ENCODE measurements at places on chromosomes 5 and 9.
A peak's percentile ranks its signal among the peaks of the same experiment; 100 is the strongest.

DNA sequence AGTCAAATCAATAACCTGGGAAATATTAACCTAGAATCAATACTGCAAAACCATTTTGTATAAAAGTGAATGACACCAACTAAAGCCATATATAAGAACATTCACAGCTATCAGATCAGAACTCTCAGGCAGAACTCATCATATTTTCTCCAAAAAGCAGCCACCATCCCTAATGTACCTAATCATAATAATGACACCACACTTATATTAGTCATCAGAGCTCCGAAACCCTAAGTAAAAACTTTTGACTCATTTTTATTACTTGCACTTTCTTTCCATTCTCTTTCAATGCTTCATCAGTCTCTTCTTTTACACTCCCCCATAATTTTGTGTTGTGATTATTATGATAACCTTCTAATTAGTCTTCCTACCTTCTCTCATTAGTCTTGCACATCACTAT is 45.3 kb downstream of the INSL6 start:
- DNase-seq = no peak

- DNase-seq = no peak
Observed at GRCh38 chr9:110828264-110828663, 159.7 kb downstream of the MUSK start.

DNA sequence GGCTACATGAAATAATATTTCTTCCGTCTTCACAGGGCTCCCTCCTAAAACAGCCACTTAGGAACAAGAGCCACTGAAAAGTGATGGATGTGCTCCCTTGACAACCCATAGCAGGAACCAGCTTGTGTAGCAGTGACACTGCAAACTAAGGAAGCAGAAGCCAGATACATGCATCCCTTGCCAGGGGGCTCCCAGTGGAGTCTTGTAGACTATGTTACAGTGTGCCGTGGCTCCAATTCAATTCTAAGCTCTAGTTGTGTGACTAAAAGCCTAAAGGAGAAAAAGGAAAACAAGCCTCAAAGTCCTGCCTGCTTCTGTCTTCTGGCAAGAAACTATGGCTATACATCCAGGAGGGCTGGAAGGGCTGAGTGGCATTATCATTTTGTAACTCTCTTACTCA is 12.2 kb upstream of the TAF1L start:
- DNase-seq = no peak

- peak; percentile 33 for DNase-seq
Observed at GRCh38 chr9:4117835-4118610, 181.8 kb downstream of the GLIS3 start.

GRCh38 chr5:107263387-107264018 is 407.2 kb downstream of the EFNA5 start:
- DNase-seq = no peak

DNA sequence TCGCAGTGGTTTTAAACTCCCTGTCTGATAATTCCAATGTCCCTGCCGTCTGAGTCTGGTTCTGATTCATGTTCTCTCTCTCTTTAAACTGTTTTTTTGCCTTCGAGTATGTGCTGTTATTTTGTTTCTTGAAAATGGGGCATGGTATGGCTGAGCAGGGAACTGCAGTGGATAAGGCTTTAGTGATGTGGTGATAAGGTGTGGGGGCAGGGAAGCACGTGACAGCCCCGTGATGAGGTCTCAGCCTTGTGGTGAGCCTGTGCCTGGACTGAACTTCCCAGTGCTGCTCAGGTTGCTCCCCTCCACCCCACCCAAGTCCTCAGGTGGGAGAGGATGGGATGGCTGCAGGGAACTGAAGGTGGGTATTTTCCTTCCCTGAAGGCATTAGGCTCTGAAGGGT is 5.5 kb upstream of the ZNF354B start:
- DNase-seq = no peak

DNA sequence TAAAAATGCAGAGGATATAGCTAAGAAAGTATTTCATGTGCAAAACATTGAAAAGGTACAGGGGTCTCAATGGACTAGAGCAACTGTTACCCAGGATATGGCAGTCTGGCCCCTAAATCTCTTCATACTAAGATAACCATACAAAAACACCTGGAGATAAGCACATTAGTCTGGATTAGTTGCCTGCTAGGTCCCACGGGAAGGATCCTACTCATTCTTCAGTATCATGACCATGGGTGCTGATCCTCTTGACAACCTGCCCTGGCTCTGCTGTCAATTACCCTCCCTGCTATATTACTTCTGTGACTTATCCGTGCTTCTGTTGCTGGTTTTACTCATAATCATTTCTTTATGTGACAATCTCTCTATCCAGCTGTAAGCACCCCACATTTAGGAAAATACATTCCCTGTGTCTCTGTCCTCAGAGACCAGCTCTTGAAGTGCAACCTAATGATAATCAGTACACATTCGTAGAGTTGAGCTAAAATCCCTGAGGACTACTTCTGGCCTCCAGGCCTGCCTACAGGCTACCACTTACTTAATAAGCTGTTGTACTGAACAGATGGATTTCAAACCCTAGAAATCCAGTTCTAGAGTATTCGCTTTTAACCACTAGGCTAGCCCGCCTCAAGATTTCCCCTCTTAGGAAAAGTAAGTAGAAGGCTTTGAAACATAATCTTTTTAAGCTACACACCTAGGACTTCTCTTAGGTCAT is 190.5 kb upstream of the OR13F1 start:
- no peak for DNase-seq

GRCh38 chr5:89095341-89095740 is 212.4 kb upstream of the MEF2C start:
- DNase-seq = no peak

- no peak for DNase-seq
Observed at GRCh38 chr9:126612326-126612812, 1.4 kb upstream of the LMX1B start.

- no peak for DNase-seq
Observed at GRCh38 chr9:20579524-20580314, 42.6 kb downstream of the MLLT3 start.

GRCh38 chr5:95148453-95148852 is 136.4 kb downstream of the MCTP1 start:
- no peak for DNase-seq

DNA sequence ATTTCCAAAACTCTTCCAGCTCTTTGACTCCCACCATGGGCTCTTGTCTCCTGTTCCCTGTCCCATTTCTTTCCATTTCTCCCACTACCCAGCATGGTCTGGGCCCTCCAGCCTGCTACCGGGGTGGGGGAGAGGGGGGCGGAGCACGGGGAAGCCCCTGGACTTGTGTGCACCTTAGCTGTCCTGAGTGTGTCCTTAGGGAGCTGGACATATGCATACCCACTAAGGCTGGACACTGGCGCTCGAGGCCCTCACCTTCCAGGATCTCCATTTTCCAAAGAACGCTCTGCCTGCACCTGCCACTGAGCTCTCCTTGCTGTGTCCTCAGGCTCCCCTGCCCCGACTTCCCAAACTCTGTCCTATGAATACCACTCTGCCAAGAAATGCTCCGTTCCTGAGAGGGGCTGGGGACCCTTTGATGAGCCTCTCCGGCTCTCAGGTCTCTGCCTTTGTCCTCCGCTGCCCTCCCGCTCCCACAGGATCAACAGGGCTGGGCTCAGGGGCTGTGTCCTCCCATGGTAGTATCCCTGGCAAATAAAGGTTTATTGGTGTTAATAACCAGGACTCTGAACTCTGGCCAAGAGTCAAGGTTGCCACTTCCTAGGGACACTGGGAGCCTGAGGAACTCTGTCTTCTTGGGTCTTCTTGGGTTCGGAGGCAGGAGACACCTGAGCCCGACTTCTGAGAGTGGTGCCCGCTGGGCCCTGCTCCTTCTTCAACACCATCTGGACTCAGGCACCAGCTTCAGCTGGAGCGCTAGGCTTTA is 831 bp upstream of the SHROOM1 start:
- DNase-seq = no peak

DNA sequence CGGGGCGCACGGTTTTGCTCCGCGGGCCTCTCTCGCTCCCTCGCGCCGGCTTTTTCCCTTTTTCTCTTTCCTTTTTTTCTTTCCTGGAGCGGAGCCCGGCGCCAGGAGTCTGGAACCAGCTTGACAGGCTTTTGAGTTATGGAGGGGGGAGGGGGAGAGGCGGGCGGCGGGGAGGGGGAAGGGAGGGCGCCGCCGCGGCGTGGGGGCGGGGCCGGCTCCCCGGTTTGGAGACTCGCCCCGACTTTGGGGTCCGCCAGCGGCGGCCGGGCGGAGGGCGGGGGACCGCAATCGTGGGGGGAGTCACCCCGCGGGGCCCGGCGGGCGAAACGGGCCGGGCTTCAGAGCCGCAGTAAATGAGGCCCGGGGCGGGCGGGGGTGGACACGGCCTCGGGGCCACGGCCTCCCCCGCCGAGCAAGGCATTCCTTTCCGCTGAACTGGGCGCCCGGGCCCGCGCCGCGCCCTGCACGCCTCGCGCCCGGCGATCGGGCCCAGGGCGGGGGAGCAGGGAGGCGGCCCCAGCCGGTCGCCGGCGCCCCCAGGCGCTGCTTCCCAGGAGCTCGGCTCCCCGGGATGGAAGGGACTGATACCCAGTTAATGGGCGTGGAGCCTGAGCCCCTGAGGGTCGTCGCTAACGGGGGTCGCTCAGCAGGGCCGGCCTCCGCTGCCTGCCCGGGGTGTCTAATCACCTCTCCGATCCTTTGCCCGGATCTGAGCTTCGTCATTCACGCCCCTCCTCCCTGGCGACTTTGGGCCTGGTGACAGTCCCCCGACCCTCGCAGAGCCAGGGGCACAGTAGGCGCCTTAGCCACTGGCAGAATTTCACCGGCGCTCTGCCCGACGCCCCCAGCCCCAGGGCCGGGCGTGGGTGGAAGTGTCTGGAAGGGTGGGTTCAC is 138.1 kb downstream of the C9orf50 start:
- no peak for DNase-seq

DNA sequence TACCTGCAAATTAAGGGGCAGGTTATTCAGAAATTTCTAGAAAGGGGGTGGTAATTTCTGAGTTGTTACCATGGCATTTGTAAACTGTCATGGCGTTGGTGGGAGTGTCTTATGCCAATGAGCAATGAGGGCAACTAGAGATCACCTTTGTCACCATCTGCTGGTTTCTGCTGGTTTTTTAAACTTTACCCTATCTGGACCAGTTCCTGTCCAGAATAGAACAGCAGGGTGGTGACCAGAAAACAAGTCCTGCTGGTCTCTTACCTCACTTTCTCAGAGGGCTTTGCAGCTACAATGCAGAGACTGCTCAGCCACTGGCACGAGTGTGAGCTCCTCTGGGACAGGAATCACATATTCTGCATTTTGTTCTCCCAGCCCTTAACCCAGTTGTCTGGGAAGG is 51.4 kb downstream of the FAM114A2 start:
- DNase-seq = no peak

GRCh38 chr9:89422151-89422975 is 75.5 kb downstream of the SEMA4D start:
- no peak for DNase-seq

DNA sequence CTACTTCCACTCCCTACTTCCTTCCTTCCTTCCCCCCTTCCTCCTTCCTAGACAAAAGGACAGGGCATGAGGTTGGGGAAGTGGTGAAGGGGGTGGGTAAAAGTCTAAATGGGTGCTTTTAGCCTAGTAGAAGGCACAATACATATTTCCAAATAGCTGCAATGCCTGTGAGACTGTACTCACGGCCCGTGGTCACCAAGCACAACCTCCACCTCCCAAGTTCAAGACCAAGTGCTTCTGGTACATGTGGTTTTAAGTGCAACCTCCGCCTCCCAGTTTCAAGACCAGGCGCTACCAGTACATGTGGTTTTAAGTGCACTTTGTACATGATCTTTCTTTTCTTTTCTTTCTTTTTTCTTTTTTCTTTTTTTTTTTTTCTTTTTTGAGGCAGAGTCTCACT is 14.5 kb upstream of the NTNG2 start:
- DNase-seq = no peak

GRCh38 chr9:134623258-134624066 is 18.1 kb upstream of the COL5A1 start:
- no peak for DNase-seq

- DNase-seq = no peak
Observed at GRCh38 chr9:78261403-78262001, 25.6 kb downstream of the CEP78 start.

DNA sequence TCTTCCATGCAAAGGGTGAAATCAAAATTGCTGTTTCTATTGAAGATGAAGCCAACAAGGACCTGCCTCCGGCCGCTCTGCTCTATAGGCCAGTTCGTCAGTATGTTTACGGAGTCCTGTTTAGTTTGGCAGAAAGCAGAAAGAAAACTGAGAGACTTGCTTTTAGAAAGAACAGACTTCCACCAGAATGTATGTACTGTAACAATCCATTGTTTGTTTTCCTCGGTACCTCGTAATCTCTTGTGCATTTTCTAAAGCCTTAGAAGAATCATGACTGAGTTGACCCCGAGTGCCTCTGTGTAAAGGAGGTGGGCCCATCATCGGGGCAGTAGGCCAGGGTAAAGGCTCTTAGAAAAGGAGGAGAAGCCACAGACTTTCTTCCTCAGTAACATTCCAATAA is 44.2 kb upstream of the PHF2 start:
- DNase-seq = no peak

- DNase-seq = no peak
Observed at GRCh38 chr5:75226916-75227315, 9.8 kb downstream of the ANKRD31 start.

- no peak for DNase-seq
Observed at GRCh38 chr9:27673641-27674040, 100.4 kb upstream of the C9orf72 start.

GRCh38 chr9:16031486-16031885 is 478.6 kb downstream of the CCDC171 start:
- DNase-seq = no peak

DNA sequence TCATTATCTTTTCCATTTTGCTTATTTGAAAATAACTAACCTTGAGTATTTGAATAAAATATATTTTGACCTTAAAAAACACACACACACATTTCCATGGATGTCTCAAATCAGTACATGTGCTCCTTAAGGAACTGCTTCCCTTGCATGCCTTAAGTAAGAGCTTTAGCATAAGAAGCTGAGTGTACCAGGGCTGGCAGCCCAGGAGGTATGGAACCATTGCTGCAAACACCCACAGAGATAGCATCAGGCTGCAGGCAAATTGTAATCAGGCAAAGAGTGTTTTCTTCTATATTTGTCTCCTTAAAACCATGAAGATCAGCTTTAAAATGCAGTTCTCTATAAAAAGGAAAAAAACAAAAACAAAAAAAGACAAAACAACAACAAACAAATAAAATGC is 160.6 kb downstream of the PLK2 start:
- no peak for DNase-seq

DNA sequence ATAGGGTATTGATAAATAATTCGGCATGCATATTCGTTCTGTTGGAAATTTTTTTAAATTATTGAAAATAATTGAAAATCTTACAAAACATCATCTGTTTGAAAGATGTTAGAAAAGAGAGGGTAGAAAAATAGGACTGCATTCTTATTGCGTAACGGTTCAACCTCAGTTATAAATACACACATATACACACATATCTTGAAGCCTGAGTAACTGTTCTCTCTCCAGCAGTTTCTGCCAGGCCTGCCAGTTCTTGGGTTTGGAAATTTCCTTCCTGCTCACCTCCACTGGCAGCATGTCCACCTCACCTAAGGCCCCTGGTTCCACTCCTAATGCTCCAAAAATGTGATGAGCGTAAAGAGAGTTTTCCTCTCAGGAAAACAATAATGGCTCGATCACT is 9.1 kb downstream of the SPATA31E1 start:
- no peak for DNase-seq
